ENCODE measurements at places on chromosomes 2 and 18.

GRCh38 chr2:153479573-153479972 lies 1.0 kb upstream of the RPRM start:
- DNase-seq, result no peak

DNA sequence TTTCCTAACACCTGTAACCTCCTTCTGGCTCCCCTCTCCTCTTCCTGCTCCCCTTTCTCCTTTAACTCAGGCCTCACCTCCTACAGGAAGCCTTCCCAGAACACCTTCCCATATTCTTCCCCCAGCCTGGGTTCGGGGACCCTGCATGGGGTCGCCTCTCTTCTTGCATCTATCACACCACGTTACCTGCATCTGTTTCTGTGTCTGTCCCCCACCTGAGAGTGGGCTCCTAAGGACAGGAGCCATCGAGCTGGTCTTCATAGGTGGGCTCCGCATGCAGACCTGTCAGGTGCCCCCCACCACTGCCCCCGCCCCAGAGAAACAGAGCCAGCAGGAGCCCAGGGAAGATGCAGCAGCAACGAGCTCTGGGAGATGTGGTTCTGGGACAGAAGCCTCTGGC lies 123.2 kb upstream of the GLI2 start:
- DNase-seq, result no peak

GRCh38 chr2:153408710-153409385 lies 69.7 kb downstream of the RPRM start:
- no peak for DNase-seq

DNA sequence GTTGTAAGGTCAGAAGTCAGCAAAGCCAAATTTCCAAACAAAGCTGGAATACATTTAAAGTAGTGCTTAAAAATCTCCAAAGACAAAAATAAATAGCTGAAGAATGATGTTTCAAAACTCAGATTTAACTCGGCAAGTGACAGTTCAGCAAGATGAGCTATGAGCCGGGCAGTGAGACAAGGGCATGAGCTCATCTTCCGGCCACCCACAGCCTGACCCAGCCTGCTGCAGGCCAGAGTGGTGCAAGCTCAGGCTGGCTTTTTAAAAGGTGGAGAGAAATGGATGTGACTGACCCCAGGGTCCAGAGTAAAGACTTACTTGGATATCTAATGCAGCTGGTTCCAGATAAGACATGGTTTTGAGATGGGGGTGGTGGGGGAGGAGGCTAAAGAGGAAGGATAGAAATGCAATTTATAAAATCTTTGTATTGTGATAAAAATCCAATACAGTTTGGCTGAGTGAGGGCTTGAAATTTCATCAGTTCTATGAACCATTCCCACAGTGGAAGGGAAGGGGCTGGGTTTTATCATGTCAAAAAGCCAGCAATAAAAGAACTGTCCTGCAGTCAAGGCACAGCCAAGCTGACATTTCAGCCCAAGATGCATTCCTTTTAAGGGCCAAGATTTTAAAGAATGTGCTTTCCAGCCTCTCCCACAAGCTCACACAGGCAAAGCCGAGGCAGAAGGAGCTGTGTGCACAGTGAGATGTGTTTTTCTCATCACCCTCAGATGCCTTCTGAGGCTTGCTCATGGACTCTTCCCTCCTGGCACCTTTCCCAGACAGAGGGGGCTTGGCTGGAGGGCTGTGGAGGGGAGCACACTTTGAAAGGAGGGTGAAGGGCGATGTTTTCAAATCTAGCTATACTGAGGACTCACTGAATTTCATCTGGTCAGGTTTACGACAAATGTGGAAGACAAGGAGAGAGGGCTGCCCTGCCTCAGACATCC lies 97.9 kb upstream of the KLHL29 start:
- no peak for DNase-seq

DNA sequence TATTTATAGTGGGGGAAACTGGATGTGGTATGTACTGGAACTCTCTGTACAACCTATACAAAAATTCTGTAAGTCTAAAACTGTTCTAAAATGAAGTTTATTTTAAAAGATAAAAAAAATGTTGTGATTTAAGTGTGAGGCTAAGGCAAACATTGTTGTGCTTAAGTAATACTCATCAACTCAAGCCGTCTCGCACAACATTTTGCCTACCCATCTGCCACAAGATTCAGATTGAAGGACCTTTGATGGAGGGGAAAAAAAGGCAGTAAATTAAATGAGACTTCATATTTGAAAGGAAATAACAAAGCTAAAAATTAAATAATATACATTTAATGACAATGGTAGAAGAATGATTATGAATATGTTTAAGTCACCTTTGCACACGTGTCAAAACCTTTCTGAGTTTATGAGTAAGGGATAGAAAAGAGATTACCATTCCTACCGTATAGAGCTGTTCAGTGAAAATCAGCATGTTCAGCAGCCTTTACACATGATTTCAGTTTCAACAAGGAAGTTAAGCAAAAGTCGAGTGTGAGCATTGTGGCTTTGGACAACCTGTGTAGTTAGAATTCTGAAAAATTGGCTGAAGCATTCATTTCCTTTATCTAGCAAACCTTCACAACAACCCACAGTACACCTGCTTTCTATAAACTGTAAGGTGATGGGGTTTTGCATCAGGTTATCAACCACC lies 499.3 kb downstream of the IRS1 start:
- DNase-seq, result no peak

DNA sequence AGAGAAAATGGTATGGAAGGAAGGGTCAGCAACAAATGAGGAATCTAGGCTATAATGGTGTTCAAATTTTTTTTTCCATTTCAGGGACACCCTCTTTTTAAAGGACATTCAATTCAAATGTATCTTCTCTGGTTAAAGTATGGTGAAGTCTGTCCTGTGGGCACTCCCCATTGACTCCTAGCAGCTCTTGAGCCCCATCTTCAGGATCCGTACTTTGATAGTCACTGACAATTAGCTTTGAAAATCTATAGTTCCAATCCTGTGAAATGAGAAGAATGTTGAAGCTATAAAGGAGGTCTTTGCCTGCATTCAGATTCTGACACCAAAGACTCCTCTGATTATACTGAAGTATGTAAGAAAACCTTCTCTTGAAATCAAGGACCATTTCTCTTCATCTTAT lies 43.3 kb downstream of the KCNH7 start:
- no peak for DNase-seq

- DNase-seq, result no peak
Measured at GRCh38 chr18:4454537-4455112, 482 bp downstream of the DLGAP1 start.

GRCh38 chr2:164903204-164903603 lies 52.1 kb downstream of the SLC38A11 start:
- DNase-seq, result no peak

GRCh38 chr2:137168552-137168951 lies 403.2 kb downstream of the THSD7B start:
- DNase-seq, result no peak

- no peak for DNase-seq
Measured at GRCh38 chr2:152740743-152741328, 22.4 kb downstream of the ARL6IP6 start.

DNA sequence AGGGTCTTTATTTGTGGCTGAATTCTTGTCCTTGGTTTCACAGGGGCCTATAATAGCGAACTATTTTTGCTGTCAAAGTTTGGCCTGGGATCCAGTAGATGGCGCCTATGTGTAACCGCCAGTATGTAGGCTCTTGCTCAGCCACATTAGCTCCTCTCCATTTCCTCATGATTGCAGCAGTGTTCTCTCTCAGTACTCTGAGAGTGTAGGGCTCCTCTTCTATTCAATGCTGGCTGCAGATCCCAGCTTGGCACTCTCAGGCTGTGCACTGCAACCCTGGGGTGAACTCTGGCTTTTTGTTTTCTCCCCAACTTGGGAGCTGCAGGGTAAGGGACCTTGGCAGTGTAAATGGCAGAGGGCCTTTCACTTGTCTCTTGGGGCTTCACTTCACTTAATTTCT lies 344.6 kb upstream of the CHAC2 start:
- no peak for DNase-seq

DNA sequence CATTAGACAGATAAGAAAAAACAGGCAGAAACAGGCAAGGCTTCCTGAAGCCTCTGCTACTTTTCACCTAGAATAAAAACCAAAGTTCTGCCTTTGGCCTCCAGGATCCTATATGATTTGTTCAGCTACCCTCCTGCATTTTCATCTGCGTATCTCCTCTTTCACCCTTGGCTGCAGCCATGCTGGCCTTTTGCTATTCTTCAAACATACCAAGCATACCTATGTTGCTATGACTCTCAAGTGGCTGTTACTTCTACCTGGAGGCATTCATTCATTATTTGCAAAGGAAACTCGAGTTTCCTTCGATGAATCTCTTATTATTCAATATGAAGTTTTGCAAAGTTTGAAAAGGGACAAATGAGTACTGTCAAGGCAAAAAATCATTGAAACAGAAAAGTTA lies 106.4 kb upstream of the HNMT start:
- no peak for DNase-seq

DNA sequence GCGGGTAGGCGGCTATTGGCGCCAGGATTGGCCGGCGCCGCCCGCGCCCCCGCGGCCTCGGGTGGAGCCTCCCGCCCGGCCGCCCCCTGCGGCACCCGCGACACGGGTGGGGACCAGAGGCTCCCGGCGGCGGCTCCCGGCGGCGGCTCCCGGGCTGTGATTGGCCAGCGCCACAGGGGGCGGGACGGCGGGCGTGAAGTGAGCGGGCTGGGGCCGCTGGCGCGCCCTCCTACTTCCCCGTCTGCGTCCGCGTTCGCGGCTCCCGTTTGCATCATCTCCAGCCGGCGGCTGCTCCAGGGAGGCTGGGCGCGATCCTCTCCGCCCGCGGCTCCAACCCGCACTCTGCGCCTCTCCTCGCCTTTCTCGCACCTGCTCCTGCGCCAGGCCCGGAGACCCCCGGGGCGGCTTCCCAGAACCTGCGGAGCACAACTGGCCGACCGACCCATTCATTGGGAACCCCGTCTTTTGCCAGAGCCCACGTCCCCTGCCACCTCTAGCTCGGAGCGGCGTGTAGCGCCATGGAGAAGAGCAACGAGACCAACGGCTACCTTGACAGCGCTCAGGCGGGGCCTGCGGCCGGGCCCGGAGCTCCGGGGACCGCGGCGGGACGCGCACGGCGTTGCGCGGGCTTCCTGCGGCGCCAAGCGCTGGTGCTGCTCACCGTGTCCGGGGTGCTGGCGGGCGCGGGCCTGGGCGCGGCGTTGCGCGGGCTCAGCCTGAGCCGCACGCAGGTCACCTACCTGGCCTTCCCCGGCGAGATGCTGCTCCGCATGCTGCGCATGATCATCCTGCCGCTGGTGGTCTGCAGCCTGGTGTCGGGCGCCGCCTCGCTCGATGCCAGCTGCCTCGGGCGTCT lies at the start of gene SLC1A4:
TSS of gene SLC1A4 (plus strand) at position 274 of the 856 bp plus-strand sequence. CDS start at position 519, 245 bp downstream.
- peak; percentile 92 for DNase-seq

- no peak for DNase-seq
Measured at GRCh38 chr2:169345486-169346437, 16.6 kb downstream of the LRP2 start.

GRCh38 chr2:180653481-180653880 lies 326.9 kb upstream of the UBE2E3 start:
- no peak for DNase-seq

GRCh38 chr2:169221745-169222369 lies 140.5 kb downstream of the LRP2 start:
- no peak for DNase-seq

DNA sequence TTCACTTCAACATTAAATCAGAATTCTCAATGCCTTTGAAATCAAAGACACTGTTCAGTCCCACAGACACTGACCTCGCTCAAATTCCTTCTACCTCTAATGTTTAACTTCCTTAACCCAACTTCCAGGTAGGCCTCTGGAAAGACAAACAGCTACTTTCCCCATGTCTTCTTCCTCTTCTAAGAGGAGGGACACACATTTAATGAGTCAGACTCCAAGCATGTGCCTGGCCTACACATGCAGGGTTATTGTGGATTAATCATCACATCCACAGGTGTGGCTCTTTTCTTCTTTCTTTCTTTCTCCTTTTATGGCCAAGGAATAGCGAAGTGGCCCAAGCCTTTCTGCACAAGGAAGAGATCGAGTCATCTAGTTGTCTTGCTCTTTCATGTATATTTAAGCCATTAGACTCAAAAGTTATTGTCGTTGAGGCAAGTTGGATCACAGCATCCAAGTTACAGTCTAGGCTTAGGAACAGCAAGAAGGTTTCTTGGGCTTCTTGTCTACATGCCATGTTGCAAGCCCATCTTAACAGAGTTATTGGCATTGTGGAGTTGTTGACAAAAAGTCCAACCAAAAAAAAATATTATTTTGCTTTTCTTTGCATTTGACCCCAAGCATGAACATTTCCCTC lies 387.8 kb downstream of the IRS1 start:
- no peak for DNase-seq

- no peak for DNase-seq
Measured at GRCh38 chr2:44335806-44336538, 25.3 kb downstream of the PREPL start.

DNA sequence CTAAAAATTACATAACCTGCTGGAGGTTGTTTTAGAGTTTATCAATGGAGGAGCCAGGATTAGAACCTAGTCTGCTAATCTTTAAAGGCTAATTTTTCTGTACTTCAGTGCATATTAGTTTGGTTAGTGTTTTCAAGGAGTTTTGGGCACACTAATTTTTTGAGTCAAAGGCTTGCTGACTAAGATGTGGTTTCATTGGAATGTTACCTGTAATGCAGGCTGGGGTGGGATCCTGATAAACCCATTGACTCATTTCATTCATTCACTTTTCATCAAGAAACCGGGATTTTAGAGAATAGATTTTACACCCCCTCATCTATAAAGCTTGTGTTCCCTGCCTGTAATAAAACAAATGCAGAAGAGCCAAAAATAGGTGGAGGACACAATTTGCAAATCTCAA lies 91.9 kb upstream of the IL1R2 start:
- DNase-seq, result no peak

DNA sequence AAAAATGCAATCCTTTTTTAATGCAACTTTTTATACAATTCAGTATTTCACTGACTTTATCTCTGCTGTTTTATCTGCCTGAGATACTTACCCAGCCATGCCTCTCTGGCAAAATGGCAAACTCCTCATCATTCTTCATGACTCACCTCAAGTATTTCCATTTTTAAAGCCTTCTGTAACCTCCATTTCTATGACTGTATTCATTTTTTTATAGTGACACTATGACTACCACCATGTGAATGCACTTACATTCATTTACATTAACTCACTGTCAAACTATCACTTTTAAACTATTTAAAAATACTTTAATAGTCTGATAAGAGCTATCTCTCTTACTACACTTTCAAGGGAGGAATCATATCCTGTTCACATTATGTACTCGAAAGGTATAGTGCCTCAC lies 99.4 kb upstream of the SCN7A start:
- DNase-seq, result no peak

- no peak for DNase-seq
Measured at GRCh38 chr2:162261032-162261945, 18.0 kb upstream of the FAP start.

GRCh38 chr2:43676322-43677050 lies at the start of gene C1GALT1C1L:
C1GALT1C1L (minus strand) TSS chr2:43676429; CDS start chr2:43676322, 107 bp downstream.
- DNase-seq, result no peak

- no peak for DNase-seq
Measured at GRCh38 chr2:162915858-162916257, 77.3 kb upstream of the KCNH7 start.
